Kasumi-1 (cell line): ENCODE measurements at places on chromosomes 2 and 18.

DNA sequence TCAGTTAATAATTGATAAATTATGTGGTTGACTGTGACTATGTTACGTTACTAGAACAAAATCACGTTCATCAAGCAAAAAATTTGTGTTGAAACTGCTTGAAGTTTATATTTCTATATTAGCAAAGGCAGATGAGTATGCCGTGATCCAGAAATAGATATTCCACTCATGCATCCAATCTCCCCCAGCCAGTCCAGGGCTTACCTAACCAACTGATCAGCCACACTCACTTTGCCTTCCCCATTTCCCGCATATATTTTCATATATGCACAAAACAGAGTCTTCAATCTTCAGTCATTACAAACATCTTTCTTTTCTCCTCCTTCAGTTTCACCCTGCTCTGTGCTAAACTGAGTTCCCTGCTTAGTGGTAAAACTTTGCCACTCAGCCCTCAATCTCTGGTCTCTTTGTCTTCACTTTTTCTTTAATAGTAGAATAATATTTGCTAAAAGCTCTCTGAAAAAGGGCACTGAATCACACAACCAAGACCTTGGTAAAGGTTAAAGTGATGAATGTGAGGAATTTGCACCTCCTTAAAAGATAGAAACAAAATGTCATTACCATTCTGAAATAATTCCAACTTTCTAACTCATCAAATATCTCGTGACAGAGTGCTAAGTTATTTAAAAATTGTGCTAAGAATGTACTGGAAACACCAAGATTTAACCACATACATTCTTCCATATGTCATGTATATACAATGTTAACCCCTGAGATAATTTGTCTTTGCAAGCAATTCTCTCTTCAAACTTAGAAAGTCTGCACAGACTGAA is 893.2 kb upstream of the CRIM1 start:
- no peak for DNase-seq

- DNase-seq, result no peak
Observed at GRCh38 chr2:105005181-105005951, 32.5 kb upstream of the MRPS9 start.

DNA sequence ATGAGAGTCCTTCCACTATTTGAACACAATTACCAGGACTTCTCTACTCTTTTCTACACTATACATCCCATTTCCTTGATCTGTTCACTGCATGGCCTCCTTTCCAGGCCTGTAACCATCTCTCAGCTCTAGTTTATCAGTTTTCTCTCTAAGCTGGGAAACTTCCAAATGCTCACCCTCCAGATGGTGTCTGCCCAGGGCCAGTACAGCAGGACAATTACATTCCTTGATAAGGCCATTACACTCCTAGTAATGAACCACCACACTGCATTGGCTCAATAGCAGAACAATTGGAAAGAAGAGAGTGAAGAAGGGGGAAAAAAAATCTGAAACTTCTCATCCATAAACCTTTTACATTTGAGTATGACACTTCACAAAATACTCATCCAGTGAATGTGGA is 359.1 kb downstream of the ALK start:
- DNase-seq, result no peak

- DNase-seq, result peak; percentile 31
Observed at GRCh38 chr2:159562248-159562647, 54.1 kb downstream of the BAZ2B start.

GRCh38 chr2:191321861-191322662 is 76.9 kb downstream of the MYO1B start:
- peak; percentile 96 for DNase-seq

GRCh38 chr2:23772684-23773083 is 154.2 kb downstream of the ATAD2B start:
- no peak for DNase-seq

GRCh38 chr2:176984987-176985386 is 227.6 kb upstream of the HNRNPA3 start:
- no peak for DNase-seq

GRCh38 chr18:49668574-49669275 is 106.9 kb downstream of the LIPG start:
- no peak for DNase-seq

GRCh38 chr18:10682368-10682714 is 156.5 kb downstream of the NAPG start:
- no peak for DNase-seq

- DNase-seq, result no peak
Observed at GRCh38 chr18:60506682-60507081, 134.1 kb upstream of the MC4R start.

DNA sequence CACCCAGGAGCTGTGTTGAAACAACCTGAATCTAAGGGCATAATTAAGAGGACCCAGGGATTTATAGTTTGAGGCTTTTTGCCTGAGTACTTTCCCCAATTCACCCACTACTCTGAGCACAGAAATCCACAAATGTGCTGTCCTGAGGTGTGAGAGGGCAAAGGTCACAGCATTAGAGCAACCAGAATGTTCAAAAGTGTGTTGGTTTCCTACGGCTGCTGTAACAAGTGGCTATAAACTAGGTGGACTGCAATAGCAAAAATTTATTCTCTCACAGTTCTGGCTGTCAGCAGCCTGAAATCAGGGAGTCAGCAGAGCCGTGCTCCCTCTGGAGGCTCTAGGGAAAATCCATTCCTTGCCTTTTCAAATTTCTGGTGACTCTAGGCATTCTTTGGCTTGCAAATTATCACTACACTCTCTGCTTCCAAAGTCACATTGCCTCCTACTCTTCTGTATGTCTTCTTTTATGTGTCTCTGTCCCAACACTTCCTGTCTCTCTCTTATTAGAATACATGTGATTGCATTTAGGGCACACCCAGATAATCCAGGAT is 91.4 kb upstream of the TACR1 start:
- no peak for DNase-seq

- no peak for DNase-seq
Observed at GRCh38 chr18:11136241-11136640, 13.1 kb downstream of the PIEZO2 start.

DNA sequence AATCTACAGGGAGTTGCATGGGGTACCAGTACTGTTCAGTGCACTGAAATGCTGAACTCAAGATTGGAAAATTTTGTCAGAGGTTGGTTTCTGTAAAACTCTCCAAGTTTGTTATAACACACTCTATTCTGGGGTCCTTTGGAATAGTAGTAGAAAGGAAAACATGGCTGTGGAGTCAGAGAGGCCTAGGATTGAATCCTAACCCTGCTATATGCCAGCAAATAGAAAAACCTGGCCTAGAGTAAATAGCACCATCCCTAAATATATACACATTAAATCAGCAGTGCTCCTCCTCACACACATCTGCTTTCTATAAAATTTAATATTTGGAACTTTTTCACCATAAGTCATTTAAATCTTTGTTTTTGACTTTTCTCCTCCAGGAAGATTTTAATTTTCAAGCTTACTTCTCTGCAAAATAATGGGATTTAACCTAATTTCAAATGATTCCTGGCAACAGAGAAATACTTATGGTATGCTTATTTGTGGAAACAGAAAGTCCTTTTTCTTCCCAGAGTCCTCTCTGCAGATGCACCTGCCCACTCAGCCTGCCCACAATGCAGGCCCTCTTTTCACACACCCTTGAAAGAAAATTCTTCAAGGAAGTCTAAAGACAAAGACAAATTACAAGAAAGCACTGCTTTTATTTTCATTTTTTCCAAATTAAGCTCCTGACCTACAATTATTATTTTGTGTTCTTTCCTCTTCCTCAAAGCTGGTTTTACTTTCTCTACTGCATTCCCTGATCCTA is 197.5 kb upstream of the LRRTM1 start:
- no peak for DNase-seq

- no peak for DNase-seq
Observed at GRCh38 chr18:57744211-57744694, 58.9 kb downstream of the ATP8B1 start.

DNA sequence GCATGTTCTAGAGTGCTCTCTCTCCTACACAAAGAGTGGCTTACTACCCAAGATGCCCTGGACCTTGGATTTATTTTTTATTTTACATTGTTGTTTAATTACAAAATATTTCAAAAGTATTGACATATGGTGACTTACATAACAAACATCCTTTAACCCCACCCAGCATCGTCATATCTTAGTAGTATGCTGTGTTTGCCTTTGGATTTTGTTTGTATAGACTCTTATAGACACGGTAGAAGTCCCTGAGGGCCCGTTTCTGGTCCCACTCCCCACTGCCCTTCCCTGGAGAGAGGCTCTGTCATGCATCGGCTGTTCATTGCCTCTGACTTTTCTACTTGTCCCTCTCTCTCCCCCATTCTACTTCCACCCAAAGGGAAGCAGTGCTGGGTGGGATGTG is 112.0 kb downstream of the ZBTB7C start:
- DNase-seq, result no peak

DNA sequence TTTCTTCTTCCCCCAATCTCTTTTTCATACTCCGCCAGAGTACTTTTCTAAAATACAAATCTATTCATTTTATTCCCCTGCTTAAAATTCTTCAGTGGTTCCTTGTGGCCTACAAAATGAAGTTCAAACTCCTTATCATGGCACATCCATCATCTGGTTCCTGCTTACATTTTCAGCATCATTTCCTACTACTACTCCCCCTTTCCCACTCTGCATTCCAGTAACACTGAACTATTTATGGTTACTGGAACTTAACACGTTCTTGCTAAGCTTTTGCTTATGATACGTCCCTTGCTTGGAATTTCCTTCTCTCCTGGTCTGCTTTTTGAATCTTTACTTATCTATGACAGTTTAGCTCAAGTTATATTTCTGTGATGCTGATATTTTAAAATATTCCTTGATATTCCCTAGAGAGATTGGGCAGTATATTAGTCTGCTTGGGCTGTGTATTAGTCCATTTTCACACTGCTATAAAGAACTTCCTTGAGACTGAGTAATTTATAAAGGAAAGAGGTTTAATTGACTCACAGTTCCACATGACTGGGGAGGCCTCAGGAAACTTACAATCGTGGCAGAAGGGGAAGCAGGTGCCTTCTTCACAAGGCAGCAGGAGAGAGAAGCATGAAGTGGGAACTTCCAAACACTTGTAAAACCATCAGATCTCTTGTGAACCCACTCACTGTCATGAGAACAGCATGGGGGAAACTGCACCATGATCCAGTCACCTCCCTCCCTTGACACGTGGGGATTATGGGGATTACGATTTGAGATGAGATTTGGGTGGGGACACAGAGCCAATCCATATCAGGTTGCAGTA is 53.2 kb downstream of the BMPR2 start:
- DNase-seq, result no peak

DNA sequence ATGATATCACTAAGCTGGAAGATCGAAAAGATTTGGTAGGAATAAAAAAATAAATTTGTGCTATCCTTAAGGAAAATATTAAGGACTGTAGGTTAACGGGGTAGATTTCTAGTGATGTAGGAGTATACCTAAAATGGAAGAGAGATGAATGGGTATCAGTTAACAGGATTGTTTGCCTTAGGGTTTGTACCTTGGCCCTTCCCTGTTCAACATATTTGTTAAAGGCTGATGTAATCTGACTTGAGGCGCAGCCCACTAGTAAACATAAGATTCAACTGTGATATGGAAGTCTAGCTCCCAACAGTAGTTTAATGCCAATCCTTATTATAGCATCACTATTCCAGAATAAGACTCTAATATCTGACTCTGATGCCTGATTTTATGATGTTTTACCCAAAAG is 685.2 kb downstream of the DCC start:
- no peak for DNase-seq

DNA sequence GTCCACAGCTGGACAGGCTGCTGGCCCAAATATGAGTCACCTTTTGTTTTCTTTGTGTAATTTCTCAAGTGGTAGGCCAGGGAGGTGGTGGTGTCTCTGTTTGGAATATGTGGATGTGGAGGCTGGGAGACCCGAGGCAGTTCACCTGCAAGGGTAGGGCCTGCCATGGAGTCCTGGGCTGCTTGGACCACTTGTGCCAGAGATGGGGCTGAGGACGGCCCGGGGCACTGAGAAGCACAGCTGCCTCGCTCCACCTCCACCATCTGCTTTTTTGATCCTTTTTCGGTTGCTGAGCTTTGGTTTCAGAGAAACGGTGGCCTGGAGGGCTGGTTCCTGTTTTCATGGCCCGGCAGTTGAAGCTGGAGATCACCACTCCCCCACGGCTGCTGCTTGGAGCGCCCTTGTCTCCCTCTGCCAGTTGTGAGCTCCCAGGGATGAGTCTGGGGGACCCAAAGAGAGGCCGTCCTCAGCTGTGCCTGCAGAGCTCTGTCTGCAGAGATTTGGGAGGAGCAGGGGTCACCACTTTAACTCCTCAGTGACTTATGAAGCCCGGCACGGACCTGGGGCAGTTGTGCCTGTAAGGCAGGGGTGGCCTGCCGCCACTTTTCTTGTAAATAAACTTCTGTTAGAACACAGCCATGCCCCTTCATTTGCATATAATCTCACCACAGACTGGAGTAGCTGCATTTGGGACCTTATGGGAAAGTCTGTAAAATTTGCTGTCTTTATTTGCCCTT is 67.6 kb upstream of the MCFD2 start:
- DNase-seq, result peak; percentile 94

- DNase-seq, result no peak
Observed at GRCh38 chr18:10120622-10121021, 206.8 kb downstream of the VAPA start.

- no peak for DNase-seq
Observed at GRCh38 chr2:170500770-170501169, 214.4 kb upstream of the SP5 start.

DNA sequence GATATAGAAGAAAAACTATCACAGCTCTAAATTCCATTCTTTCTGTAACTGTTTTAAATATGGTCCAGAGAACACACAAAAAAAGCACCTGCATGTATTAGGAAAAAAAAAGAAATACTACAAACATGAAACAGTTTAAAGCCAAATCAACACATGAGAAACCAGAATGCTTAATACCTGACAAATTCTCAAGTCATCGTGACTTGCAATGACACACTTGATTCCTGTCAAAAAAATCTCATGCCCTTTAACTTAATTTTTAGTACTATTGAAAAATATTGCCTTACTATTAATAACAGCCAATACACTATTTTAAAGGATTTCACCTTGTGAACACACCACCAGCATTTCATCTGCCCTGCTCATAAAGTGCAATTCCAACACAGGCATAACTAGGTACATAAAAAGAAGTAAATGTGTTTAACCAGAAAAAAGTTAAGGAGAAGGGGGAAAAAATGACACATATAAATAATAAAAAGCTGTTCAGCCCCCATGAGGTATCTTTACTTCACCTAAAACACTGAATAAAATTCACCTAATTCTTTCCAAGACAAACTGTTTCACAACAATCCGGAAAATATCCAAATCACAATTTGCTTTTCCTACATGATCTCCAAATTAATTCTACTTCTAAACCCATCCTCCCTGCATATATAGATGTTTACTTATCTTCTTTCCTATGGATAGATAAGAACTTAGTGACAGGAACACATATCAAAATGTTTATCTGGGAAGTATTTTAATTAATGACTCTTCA is 10.8 kb downstream of the ROCK2 start:
- DNase-seq, result no peak

- no peak for DNase-seq
Observed at GRCh38 chr2:46157072-46157965, 139.9 kb upstream of the EPAS1 start.

- DNase-seq, result no peak
Observed at GRCh38 chr18:79884294-79884962, 67.0 kb downstream of the SLC66A2 start.

- no peak for DNase-seq
Observed at GRCh38 chr2:112817082-112817689, 19.4 kb downstream of the IL1B start.

- DNase-seq, result peak; percentile 11
Observed at GRCh38 chr2:224882291-224883171, 159.7 kb downstream of the DOCK10 start.
